ENCODE measurements at places on chromosomes 6 and 20.
A peak's percentile ranks its signal among the peaks of the same experiment; 100 is the strongest.

- DNase-seq: no peak
These were observed 48.7 kb upstream of the ARMH2 start for GRCh38 chr6:24847402-24847801.

GRCh38 chr6:449057-449430 lies 57.5 kb downstream of the IRF4 start:
- no peak for DNase-seq

GRCh38 chr6:83429857-83430610 lies 817 bp downstream of the ME1 start:
- no peak for DNase-seq

DNA sequence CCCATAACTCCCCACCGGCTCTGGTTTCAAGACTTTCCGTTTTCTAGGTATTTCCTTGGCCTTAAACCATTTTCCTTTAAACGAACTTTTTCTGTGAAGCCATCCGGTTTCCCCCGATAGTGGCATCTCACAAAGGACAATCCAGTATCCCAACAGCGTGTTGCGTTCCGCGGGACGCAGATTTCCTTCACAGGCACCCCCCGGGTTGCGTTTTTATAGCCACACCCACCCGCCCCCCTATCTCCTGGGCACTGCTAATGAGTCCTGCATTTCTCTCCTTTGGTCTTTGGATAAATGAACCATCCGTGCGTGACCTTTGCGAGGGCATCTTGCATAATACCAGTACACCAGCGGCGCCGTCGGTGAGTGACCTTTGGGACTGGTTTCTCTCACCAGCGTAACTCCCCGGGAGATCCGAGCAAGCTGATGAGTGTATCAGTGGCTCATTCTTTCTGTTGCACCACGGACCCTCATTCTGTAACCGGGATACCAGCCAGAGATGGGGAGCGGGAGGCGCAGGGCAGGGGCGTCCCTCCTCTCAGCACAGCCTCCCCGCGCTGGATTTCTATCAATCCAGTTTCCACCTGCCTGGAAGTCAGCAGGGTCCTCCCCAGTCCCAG lies 586 bp upstream of the NQO2 start:
- DNase-seq: peak; percentile 51

GRCh38 chr6:122116835-122117627 lies 282.4 kb upstream of the HSF2 start:
- DNase-seq: no peak

- no peak for DNase-seq
These were observed 43.5 kb upstream of the PCMTD2 start for GRCh38 chr20:64211874-64212658.

GRCh38 chr6:133179481-133179880 lies 61.7 kb upstream of the EYA4 start:
- no peak for DNase-seq

DNA sequence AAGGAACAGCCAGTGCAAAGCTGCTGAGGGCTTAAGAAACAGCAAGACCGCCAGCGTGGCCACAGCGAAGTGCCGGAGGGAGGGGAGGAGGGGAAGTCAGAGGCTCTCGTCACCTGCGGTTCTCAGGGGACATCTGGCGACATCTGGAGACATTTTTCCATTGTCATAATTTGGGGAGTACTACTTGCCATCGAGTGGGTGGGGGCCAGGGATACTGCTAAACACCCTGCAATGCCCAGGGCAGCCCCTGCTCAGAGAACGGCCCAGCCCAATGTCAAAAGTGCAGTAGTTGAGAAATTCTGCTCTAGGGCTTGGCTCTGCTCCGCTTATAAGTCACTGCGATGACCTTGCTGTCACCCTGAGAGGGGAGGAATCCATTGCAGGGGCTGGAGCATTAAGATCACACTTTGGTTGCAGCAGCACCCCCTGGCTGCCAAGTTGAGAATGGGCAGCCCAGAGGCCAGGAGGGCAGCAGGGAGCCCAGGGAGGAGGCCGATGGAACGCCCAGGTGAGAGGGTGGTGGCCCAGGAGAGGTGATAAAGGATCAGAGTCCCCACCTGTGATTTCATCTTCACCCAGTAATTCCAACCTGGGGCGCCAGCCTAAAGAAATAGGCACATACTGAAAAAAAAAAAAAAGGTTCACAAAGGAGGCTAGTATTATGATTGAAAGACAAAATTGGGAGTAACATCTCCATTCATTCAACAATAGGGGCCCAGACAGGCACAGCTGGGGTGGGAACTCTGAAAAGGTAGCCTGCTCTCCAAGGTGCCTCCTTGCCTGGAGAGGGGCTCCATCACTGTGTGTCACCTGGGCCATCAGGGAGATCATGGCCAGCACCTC lies 218.2 kb downstream of the BMP7 start:
- no peak for DNase-seq

- no peak for DNase-seq
These were observed 222.4 kb downstream of the UNC5CL start for GRCh38 chr6:40816601-40817000.

- no peak for DNase-seq
These were observed 112.5 kb downstream of the SOBP start for GRCh38 chr6:107602321-107603005.

DNA sequence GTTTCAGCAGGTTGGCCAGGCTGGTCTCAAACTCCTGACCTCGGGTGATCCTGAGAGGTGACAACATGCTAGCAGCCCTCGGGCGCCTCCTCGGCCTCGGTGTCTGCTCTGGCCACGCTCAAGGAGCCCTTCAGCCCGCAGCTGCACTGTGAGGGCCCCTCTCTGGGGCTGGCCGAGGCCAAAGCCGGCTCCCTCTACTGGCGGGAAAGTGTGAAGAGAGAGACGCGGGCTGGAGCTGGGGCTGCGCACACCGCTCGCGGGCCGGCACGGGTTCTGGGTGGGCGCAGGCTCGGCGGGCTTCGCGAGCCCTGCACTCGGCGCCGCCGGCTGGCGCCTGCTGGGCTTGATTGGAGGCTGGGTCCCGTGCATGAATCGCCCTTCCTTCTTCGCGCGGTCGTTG lies 80.8 kb upstream of the RBM24 start:
- DNase-seq: no peak

DNA sequence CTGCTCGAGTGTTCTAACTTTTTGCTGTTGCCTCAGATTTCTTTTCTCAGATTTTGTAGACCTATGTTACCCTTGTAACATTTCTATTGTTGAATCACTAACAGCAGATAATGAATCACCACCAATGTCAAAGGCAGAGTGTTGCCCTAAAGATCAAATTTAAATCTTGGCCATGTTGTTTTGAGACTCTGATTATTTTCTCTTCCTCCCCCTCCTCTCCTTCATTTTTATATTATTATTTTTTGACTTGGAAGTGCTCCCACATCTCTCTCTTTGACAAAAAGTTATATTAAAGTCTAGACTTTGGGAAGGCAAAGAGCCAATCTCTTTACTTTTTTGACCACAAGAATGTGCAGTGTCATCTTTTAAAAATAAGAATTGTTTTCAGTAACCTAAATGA lies 422.7 kb downstream of the NKAIN2 start:
- DNase-seq: no peak

DNA sequence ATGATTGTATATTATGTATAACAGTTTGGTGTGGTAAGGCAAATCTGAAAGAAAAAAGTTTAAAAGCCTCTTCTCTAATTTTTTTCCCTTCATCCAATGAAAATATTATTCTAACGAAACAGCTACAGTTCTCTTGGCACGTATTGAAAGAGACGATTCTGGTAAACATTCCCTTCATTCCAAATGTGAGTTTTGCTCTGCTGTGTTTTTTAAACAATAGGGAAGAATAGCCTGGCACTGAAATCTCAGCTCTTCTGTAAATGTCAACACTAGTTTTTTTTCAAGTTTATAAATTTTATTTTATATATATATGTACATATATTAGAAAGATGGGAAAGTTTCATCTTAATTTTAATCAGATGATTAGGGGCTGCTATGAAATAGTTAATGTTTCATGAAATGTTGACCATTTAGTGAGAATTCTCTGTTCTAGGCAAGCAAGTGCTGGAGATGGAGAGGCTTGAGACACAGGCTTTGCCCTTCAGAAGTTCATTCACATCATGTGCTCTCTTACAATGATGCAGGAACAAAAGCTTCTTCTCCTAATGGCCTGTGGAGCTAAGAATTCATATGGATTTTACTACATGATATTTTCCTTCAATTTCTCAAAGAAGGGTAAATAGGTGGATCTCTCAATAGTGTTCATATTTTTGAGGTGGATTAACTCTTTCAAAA lies 4.1 kb downstream of the PAQR8 start:
- no peak for DNase-seq

DNA sequence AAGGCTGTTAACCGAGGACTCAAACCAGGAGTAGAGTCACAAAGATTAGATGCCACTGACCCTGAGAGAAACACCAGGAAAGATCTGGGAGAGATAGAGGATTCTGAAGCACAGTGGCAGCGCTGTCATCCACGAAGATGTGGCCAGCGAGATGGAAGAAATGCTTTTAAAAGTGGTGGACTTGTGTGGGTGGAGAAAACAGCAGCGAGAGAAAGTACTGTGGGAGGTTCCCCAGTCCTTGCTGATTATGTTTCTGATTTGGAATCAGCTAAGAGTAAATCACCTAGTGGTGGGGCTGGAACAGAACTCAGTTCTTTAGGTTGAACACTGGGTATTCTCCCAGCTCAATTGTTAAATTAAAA lies 435 bp upstream of the ZNF322 start:
- no peak for DNase-seq

DNA sequence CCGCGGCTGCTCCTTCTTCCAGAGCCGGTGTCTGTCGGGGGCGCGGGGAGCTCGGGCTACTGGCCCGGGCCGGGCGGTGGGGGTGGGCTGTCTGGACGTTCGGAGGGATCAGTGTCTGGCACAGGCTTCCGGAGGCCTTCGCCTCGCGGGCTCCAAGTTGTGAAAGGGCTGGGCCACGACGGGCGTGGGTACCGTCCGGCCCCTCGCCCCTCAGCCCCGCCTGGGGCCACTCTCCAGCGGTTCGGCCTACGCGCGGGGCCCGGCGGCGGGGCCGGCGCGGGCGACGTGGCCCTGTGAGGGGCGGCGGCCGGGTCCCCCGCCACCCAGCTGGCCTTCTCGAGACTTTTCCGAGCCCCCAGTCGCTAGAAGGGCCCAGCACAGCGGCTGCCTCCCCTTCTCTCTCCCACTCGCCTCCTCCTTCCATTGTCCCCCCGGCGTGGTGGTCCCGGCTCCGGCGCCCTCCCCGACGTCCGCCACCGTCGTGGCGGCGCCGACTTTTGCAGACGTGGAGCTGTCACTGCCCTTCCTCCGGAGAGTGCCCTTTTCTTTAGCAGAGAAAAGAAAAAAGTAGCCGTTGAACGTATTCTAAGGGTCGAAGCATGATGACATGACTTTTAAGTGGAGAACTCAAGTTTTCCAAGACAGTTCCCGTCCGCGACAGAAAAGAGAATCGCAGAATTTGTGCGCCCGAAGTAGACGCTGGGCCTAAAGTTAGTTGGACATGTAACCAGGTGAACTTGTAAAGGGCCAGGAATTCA lies 571 bp downstream of the ITCH start:
- DNase-seq: no peak

DNA sequence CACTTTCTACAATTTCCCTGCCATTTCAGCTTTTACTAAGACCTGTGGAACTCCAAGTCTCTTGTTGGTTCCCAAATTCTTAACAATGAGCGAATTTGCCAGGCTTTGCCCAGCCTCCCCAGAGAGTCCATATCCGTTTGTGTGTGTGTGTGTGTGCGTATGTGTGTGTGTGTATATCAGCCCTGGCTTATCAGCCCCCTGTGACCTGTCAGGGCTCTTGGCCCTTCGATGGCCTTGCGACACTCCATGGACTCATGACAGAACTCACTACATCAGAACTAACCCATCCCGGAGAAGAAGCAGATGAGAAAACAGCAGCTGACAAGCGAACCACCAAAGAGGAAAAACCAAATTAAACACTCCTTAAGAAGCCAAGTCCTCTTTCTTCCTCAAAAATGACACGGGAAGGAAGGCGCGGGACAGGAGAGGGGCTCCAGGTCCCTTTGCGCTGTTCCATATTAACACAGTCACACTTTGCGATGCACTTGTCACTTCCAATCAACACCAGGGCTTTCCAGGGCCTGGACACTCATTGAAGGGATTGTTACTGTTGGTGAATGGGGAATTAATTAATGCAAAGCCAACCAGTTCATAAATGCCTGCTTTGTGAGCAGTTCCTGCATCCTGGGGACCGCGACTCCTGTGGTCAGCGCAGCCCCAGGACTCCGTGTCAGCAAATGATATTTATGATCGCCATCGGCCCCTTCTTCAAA lies 524.0 kb downstream of the CD83 start:
- DNase-seq: no peak

DNA sequence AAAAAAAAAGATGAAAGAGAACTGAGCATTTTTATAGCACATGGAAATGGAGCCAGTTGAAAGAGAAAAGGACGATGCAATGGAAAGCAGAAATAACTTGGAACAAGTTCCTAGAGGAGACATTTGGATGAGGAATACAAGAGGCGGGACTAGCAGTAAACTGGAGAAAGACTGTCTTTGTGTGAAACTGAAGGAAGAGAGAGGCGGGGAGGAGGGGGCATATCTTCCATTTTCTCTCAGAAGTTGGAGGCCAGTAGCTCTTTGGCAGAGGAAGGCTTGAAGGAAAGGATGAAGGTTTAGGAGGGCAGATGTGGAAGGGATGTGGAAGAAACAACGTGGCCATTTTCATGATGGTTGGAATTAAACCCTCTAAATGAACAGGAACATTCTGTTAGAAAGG lies 33.0 kb upstream of the ADGRF1 start:
- no peak for DNase-seq

GRCh38 chr20:35887393-35888064 lies 66.8 kb downstream of the SCAND1 start:
- no peak for DNase-seq

- no peak for DNase-seq
These were observed 158.8 kb downstream of the DST start for GRCh38 chr6:56483929-56484328.

DNA sequence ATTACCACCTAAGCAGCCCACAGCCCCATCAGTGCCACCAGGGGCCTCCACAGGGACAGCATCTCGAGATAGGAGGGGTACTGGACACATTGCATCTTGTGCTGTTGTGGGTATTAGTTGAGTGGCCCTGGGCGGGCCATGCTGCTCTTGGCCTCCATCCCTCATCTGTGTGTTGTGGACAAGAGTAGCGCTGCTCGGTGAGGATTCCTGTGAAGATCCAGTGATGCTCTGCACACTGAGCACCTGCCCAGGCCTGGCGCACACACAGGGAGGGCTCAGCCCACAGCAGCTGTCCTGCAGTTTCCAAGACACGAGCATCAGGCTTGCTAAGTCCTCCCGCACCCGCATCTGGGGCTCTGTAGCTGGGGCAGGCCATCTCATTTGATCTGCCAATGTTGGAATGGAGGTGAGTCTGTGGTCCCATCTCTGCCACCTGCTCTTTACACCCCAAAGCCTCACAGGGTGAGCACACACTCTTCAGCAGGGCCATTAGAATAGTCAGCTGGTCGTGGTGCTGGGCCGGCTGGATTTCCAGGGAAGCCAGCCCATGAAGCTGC lies 32.0 kb downstream of the SPATA2 start:
- DNase-seq: no peak

DNA sequence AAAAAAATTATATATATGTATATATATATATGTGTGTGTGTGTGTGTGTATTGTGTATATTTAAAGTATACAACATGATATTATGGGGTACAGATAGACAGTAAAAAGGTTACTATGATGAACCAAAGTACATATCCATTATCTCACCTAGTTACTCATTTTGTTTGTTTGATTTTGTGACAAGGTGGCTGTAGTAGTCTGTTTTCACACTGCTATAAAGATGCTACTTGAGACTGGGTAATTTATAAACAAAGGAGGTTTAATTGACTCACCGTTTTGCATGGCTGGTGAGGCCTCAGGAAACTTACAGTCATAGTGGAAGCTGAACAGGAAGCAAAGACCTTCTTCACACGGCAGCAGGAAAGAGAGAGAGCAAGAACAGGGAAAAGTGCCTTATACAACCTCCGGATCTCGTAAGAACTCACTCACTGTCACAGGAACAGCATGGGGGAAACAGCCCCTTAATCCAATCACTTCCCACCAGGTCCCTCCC lies 30.2 kb upstream of the DACT2 start:
- DNase-seq: no peak
